GM23248 (cell line): ENCODE measurements at places on chromosomes 7 and 10.

DNA sequence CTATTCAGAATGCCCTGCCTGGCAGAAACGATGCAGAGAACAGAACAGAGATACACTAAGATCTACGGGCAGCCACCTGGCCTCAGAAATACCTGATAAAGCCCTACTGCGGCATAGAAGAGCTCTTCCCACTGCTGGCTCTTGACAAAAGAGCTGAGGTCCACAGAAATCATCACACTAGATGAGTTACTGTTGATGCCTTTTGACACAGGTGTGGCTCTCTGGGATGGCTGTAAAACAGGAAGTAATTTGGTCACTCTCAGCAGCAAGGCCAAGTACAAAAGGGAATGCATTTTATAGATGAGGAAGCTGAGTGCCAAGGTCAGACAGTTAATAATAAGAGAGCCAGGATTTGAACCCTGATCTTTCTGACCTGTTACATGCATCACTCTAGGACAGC is 35.0 kb upstream of the ACSL5 start:
- no peak for DNase-seq

DNA sequence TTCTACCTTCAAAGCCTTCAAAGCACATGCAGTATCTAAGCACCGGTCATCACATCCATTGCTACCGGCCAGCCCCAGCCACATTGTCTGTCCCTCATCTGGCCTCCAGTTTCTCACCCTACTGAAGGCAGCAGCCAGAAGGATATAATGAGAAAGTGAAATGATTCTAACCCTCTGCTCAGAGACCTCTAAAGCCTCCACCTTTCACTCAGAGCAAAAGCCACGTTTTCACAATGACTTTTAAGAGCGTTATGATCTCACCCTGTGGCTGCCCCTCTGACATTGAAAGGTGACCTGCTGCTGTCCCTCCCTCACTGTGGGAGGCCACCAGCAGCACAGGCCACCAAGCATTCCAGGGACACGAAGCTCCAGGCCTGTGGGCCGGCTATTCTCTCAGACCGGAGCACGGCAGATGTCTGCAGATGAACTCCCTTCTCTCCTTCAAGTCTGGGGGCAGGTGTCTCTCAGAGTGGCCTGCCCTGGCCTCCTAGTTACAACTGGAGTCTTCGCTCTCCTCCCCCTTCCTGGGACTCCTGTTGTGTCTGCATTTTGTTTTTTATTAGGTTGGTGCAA is 94.9 kb upstream of the EEPD1 start:
- DNase-seq = no peak

GRCh38 chr10:31157123-31158010 is 125.7 kb upstream of the ZNF438 start:
- DNase-seq = peak; percentile 85

- peak; percentile 81 for DNase-seq
These were observed 207.3 kb upstream of the ADO start for GRCh38 chr10:62597226-62597625.

- DNase-seq = peak; percentile 79
These were observed 105.8 kb downstream of the BMPER start for GRCh38 chr7:34011017-34011695.

DNA sequence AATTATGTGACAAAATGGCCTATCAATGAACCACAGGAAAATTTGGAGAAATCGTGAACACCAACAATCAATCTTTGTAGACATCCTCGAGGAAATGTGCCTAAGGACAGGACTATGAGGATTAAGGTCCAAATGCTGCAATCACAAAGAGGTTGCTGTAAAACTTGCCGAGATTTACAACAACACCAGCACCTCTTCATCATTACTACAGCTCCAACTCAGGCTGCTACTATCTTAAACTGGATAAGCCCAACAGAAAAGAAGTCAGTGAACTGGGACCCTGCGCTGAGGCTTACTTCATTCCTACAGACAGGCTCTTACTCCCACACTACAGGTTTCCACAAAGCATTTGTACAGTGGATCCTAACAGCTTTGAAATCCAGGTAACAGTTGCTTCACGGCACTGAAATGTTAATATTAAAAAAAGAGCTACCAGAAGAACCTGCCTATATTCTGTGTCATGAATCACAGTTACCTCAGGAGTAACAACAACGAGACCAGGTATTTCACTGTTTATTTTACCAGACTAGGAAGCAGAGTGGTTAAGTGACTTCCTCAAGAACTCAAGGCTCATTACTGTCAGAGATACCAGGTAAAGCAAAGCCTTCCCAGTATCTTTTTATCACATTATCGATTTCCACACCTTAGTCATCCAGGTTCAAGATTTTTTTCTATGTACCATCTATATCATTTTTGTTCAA is 23.9 kb downstream of the CACUL1 start:
- DNase-seq = no peak

- no peak for DNase-seq
These were observed 297.6 kb upstream of the SP8 start for GRCh38 chr7:21084286-21084685.

GRCh38 chr7:25059576-25059975 is 65.5 kb downstream of the CYCS start:
- DNase-seq = no peak

DNA sequence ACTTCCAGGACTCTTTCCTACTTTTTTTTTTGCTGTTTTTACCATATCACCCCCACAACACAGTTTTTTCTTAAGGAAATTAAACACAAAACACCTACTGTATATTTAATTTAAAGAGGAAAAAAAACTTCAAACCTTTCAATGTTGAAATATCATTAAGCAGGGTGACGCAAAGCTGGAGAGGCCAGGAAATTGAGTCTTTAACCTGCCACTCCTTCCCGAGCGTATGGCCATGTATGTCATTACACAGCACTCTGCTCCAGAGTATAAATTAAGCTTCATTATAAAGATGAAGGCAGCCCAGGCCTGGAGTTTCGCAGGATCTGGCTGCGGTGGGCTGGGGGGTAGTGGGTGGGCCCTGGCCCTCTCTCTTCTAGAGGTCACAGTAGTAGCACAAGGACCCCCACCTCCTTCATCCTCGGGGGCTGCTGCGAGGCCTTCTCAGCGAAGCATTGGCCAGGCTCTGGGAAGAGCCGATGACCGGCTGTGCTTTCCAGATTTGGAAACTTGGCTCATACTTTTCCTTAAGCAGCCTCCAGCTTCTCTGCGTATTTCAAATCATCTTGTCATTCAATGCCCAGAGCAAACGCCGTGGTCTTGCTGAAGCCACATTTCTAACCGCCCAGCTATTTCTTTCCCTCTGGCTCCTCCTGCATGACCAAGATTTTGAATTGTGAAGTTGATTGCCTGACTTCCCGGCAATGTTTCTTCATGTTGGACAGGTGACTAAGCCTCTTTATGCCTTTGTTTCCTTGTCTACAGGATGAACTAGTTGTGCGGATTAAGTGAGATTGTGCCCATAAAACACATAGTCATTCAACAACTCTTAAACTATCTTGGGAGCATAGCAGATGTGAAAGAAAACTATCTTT is 765.1 kb downstream of the SUGCT start:
- no peak for DNase-seq

GRCh38 chr10:95327367-95327766 is 36.6 kb upstream of the PDLIM1 start:
- no peak for DNase-seq

DNA sequence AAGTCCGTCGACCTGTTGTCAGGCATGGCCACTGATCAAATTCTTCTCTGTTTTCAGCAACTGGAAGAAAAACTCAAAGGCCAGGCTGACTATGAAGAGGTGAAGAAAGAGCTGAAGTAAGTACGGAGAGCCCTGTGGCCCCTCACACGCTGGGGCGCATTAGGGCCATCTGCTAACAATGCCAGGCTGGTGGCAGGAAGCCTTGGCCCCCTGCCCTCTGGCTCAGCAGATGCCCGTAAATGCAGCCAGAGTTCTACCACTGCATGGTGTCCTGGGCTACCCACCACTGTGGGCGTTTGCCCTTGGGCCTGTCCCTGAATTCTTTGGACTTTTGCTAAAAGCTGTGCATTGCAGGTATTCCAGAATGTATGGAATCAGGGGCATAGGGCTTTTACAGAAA is 96.9 kb upstream of the SH2B2 start:
- no peak for DNase-seq

DNA sequence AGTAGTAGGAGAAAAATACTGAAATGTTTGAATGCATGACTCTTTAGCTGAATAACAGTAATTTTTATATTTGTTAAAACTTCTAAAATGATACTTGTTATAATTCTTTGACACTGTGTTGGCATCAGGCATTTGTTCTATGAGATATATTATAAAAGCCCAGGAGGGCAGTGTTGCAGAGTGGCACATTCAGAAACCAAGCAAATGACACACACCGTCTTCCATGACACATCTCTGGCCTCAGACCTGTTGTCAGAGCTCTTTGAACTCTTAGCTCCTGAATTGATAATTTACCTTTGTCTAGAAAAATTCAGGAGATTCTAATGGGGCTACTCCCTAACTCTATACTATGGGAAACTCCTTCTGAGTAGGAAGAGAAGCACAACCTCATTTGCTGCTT is 62.4 kb upstream of the MDFIC start:
- DNase-seq = no peak

DNA sequence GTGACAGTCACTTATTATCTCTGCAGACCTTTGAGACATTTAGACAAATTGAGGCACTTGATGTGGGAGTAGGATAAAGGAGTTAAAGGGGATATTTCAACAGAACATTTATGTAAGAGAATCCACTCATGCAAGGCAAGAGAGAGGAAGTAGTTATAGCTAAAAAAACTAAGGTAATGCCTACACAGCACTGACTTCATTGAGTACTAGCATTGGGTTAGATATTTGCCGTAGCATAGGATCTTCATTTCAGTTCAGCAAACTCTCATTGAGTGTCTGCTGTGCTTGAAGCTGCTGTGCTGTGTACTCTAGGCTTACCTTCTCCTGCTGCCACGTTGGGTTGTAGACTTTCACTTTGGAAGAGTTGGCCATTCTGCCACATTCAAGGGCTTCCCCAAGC is 10.5 kb upstream of the ENTPD1 start:
- no peak for DNase-seq

GRCh38 chr10:71064413-71065118 is 147.8 kb upstream of the UNC5B start:
- DNase-seq = peak; percentile 18
